EL (cell line): ENCODE measurements at places on chromosomes 2 and 18.

DNA sequence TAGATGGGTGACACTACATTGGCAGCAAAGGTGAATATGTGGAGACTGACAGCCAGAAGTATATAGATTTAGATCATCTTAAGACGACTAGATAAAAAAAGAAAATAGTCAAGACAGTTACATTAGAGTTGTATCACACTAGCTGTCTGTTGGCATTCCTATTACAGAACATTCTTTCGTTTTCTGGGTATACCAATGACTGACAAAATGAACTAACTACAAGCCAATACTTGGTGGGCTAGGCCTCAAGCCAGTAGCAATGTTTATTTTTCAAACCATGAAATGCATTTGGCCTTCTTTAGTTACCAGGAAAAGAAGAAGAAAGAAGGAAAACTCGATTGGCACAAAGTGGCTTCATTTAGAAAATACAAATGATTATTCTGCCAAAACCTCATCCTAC is 944.9 kb upstream of the ZEB2 start:
- DNase-seq, result no peak

GRCh38 chr2:209671020-209671680 is 100.5 kb upstream of the UNC80 start:
- DNase-seq, result no peak

DNA sequence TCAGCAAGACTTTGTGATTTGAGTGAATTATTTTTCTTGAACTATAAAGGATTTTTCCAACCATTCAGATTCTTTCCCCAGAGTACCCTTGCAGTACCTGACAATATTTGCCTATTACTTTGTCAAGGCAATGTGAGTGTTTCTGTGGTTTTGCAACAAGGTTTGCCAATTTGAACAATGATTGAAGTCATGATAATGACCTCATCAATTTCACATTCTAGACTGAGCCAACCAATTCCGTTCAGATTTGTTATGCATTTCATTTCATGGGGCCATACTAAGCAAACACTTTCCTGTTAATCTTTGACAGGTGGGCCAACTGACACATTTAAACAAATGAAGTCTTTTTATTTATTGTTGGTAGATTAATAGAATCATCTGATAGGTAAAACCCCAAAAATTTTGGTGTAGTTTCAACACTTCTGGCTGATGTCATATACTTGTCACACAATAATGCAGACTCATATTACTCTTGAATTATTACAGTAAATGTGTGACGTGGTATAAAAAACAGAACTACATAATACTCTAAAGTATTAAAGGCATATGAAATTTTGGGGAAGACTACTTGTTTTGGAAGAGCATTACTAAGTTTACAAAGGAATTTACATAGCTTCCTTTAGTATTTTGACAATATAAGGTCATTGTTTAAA is 526.4 kb downstream of the DPP10 start:
- no peak for DNase-seq

DNA sequence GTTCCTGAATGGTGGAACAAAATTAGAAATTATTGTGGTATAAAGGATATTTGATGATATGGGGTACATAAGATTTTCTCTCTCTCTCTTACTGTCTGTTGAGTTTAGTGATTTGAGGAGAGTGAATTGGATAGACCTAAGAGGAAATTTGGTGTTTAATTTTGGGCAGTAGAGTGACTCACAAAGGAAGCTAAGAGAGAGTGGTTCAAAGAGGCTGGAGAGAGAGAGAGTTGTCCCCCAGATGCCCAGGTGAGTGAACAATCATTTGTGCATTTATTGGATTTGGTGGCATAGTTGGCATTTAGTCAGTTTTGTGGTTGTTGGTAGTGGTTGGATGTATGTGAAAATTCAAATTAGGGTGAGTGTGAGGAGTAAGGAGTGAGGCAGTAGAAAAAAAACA is 56.8 kb downstream of the GPD2 start:
- DNase-seq, result no peak

- no peak for DNase-seq
Measured at GRCh38 chr2:20427931-20428526, 18.8 kb upstream of the RHOB start.

GRCh38 chr2:73202156-73203054 is at the start of gene NOTO:
NOTO (plus strand) TSS chr2:73202574; CDS start chr2:73202667, 93 bp downstream.
- DNase-seq, result peak; percentile 28

DNA sequence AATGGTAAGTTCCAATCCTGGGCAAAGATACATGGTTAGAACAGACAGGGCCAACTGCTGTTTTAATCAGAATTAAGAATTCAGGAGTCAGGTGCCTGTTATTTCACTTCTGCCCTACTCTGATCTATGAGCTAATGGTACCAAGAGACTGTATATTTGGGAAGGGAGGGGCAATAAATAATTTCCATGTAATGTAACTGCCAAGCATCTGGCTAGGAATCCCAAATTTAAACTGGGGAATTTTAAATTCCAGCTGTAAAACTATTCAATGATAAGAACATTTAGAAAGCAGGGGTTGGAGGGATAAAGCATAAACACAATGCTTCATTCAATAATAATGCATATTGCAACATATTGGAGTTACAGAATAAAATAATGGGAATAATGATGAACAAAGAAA is 49.7 kb downstream of the SCN7A start:
- DNase-seq, result no peak

DNA sequence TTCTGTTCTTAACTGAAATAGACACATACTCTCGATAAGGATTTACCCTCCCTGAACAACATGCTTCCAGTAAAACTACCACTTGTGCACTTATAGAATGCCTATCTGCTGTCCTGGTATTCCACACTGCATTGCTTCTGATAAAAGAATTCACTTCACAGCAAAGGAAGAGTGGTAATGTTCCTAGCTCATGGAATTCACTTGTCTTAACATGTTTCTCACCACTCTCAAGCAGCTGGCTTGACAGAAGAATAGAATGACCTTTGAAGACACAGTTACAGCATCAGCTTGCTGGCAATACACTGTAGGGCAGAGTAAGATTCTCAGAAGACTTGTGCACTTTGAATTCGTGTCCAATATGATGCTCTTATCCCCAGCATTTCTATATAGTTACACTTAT is 524.1 kb upstream of the CNTNAP5 start:
- DNase-seq, result no peak

DNA sequence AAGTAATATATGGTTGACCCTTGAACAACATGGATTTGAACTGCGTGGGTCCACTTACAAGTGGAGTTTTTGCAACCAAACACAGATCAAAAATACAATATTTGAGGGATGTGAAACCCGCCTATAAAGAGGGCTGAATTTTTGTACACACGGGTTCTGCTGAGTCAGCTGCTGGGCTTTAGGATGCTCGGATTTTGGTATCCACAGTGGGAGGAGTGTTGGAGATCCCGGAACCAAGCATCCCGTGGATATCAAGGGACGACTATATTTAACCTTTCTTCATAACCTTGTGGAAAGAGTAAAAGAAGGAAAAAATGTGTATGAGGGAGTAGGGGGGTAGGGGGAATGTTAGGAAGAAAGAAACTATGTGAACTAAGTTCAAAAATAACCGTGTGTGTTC is 10.0 kb upstream of the INPP1 start:
- DNase-seq, result no peak

- no peak for DNase-seq
Measured at GRCh38 chr2:108617617-108618016, 83.3 kb downstream of the LIMS1 start.

GRCh38 chr18:289026-289425 is 21.2 kb upstream of the THOC1 start:
- DNase-seq, result no peak

GRCh38 chr2:8416849-8417832 is 264.7 kb upstream of the ID2 start:
- no peak for DNase-seq

GRCh38 chr2:45285311-45285710 is 276.1 kb upstream of the SIX2 start:
- no peak for DNase-seq

GRCh38 chr2:203830304-203831055 is 37.1 kb upstream of the CTLA4 start:
- no peak for DNase-seq

- no peak for DNase-seq
Measured at GRCh38 chr18:36714476-36714875, 114.3 kb downstream of the TPGS2 start.

GRCh38 chr18:79470547-79470946 is 74.8 kb downstream of the NFATC1 start:
- DNase-seq, result no peak

DNA sequence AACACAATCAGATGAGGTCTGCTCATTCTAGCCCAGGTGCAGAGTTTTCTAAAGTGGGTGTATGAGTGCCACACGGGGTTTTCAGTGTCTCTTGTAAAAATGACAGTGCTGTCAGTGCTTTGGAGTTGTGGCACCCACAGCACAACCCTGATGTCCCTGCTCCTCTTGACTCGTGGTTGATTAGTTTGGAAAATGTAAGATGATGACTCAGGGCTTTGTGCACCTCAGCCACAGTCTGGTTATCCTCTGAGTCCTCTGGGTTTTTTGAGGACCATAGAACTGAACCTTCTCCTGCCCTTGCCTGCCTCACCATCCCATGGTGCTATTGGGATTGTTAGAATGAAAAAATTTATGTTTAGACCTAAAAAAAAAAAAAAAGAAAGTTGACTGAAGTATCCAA is 105.6 kb downstream of the MYO1B start:
- DNase-seq, result peak; percentile 62

DNA sequence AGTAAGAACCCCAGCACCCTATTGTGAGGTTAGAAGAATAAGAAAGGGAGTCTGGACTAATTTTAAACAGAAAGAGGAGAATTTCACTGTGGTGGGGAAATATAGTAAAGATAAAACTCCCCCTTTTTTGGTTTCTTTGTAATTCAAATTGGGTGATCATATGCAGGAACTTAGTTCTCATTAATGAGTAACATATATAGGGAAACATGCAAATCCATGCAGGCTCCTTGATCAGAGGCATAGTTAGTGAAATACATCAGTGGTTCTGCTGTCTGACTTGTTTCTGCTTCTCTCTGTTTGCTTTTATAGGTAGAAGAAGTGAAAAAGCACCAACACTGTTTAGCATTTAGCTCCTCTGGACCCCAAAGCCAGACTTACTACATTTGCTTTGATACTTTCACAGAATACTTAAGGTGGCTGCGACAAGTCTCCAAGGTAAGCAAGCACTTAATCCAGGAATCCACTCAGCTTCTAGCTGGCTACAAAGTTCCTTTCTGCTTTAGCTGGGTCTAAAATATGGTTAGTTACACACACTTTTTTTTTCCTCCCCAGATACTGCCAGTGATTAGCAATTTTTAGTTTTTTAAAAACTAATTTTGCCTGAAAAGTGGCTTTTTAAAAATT is 123.2 kb downstream of the PHLPP1 start:
- no peak for DNase-seq

DNA sequence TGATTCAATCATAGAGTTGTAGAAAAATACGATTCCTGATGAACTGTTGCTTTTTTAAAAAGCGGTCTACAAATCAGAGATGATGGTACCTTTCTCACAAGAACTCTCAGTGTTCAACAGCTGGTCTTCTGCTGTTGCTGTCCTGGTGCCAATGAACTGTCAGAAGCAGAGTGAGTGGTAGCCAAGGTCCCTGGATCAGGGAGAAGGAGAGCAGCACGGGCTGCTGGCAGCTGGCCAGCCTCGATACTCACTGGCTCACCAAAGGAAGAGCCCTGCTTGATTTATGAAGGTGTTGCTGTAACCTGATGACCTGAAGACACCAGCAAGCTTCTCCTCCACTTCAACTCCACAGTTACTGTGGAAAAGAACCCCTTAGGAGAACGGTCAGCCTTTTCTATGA is 300.8 kb upstream of the SOX11 start:
- no peak for DNase-seq

- DNase-seq, result no peak
Measured at GRCh38 chr2:37394796-37395555, 50.5 kb downstream of the QPCT start.

- DNase-seq, result no peak
Measured at GRCh38 chr2:240424341-240425235, 10.9 kb upstream of the GPC1 start.

DNA sequence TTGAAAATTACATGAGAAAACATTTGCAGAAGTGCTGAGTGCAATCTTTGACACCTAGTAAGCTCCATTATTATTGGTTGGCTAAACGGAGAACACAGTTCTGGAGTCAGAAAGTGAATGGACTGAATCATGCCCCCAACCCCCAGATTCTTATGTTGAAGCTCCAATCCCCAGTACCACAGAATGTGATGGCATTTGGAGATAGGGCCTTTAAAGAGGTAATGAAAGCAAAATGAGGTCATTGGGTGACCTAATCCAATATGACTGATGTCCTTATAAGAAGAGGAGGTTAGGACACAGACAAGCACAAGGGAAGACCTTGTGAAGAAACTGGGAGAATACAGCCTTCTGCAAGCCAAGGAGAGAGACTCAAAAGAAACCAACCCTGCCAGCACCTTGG is 200.9 kb upstream of the EPAS1 start:
- peak; percentile 70 for DNase-seq

- DNase-seq, result no peak
Measured at GRCh38 chr2:129748250-129748649, 231.2 kb upstream of the RAB6C start.

DNA sequence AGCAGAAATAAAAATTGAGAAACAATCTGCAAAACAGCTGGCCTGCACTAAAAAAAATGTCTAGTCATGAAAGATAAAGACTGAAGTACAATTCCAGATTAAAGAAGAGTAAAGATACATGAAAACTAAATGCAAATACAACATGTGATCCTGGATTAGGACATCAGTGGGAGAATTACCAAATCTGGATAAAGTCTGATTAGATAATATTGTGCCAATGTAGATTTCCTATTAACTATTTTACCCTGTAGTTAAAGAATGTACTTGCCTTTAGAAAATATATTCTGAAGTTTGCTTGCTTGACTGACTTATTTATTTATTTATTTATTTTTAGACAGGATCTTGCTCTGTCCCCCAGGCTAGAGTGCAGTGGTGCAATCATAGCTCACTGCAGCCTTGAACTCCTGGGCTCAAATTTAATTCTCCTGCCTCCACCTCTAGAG is 58.7 kb downstream of the ASXL2 start:
- no peak for DNase-seq

DNA sequence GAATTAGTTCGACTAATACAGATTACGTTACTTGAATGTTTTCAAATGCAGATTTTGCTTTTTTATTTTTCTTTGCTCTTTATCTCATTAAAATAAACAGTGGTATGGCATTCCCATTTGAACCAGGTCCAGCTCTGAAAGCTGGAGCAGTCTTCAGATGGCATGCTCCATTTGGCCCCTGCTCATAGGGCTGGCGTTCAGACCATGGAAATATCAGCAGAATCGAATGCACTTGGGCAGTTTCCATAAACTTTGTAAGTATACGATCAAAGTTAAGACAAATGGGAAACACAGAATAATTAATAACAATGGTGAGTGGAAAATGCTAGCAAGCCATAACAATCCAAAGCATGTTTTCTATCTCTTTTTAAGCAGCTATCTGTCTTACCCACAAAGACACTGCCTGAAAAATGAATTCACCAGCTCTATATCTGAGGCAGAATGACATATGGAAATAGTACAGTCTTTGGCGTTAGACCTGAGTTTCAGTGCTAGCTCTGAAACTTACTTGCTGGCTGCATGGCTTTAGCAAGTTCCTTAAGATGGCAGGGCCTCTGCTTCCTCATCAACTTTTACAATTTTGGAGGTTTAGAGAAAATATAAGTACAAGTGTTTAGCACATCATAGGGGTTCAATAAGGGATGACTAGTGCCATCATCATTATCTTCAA is 131.6 kb downstream of the BCL2 start:
- DNase-seq, result no peak
